ENCODE measurements at places on chromosomes 11 and 22.

DNA sequence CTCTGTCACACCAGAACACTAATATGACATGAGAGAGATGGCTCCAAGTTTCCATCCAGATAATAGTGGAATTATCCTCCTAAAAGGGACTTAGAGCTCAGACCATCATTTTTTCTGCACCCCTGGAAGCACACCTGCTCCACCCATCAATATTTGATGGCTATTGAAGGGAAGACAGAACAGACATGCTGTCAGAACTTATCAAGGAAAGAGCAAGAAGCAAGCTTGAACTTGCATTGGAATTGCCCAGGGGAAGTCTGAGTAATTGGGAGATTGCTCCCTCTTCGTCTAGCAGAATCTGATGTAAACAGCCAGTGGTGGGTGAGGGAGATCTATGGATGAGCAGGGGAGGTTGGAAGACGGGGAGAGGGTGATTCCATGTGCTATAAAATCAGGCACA is 874.4 kb upstream of the TENM4 start:
- DNase-seq = no peak

- no peak for DNase-seq
These were observed 33.5 kb downstream of the MYO18B start for GRCh38 chr22:25775531-25775930.

- DNase-seq = no peak
These were observed at the start of gene P2RX6 for GRCh38 chr22:21014726-21015465. P2RX6 (plus strand) TSS chr22:21015165; CDS start chr22:21015175, 10 bp downstream.

DNA sequence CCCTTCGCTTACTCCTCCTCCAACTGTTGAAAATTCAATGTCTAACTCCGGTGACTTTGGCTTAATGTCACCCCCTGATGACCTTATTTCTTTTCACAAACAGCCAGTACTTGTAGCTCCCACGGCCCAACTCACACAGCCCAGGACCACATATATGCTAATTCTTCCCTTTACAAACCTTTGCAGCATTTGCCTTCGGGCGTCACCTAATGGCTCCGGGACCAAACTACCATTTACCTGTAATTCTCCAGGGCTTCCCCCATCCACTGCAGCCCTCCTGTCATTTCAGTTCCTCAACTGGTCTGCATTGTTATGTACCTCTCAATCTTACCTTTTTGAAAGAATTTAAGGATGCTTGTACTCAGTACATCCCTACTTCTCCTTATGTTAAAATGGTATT is 29.8 kb upstream of the OR56B4 start:
- DNase-seq = no peak

- DNase-seq = no peak
These were observed 27.0 kb downstream of the KCNJ1 start for GRCh38 chr11:128840137-128840536.
